ENCODE measurements at places on chromosomes 12 and 14. TPM values are rescaled to one million over a fixed set of nuclear protein-coding genes. Genes with fewer than 3 reads are reported as not detected.
A peak's percentile ranks its signal among the peaks of the same experiment; 100 is the strongest.

- peaks cover 27% of the 10 kb centered on the region for H3K27me3 ChIP-seq
- no peak within 1 kb of the TSS for H3K4me3 ChIP-seq
- H3K4me1 ChIP-seq = no peaks in the 10 kb centered on the region
- DNase-seq = no peak
- H3K27ac ChIP-seq = no peak within 1 kb of the TSS
- no peaks in the 10 kb centered on the region for H3K36me3 ChIP-seq
These were observed at the start of gene GSC for GRCh38 chr14:94769391-94770250. Gene GSC (minus strand): TSS chr14:94770113. CDS start chr14:94770015, 98 bp downstream.

DNA sequence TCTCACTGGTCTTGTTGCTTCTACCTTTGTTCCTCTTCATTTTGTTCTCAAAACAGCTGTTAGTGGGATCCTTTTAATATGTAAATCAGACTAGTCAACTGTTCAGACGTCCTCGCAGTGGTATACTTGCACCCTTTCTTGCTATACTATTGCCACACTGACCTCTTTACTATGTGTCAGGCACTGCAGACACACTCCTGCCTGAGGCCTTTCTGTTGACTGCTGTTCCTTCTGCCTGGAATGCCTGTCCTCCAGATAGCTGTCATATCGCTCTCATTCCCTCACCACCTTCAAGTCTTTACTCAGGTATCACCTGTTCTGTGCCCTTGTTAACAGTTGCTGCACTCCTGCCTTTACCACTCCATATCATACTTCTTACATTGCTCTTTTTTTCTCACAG is 90.0 kb upstream of the TMEM263 start:
- H3K27ac ChIP-seq = no peak overlapping the region
- no peaks in the 10 kb centered on the region for H3K4me1 ChIP-seq
- DNase-seq = no peak
- no peaks in the 10 kb centered on the region for H3K27me3 ChIP-seq
- no peak overlapping the region for H3K4me3 ChIP-seq

GRCh38 chr14:55454264-55455002 is 14.0 kb upstream of the TBPL2 start:
- H3K4me1 ChIP-seq = peaks cover 74% of the 10 kb centered on the region
- peak overlapping the region; percentile 62 for H3K27ac ChIP-seq
- H3K27me3 ChIP-seq = no peaks in the 10 kb centered on the region
- H3K4me3 ChIP-seq = peak overlapping the region; percentile 43

INHBE gene
- 0.73 TPM for total RNA-seq

DNA sequence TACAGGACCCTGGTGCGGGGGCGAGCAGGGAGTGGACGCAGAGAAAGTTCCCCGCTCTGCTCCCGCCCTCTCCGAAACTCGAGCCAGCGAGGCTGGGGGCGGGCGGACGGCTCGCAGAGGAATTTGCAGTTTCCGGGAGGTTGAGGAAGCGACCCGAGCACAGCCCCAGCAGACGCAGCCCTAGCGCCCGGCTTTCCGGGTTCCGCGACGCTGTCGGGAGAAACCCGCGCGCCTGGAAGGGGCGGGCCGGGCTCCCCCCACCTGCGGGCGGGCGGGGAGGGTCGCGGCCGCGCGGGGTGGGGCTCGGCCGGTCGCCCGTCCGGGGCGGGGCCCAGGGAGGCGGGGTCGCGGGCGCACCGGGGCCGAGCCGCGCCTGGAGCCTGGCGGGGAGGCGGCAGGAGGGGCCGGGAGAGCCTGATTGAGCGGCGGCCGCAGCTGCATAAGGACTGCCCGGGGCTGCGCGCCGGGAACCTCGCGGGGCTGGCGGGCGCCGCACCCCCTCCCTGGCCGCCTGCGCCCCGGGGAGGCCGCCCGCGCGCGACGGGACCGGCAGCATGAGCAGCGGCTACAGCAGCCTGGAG is at the start of gene RASSF3:
Gene RASSF3, plus strand, starts transcription at position 417 of the 581 bp plus-strand sequence. Its CDS starts 138 bp downstream, at position 555.
- H3K36me3 ChIP-seq = no peaks in the 10 kb centered on the region
- no peaks in the 10 kb centered on the region for H3K27me3 ChIP-seq
- peak within 1 kb of the TSS; percentile 87 for H3K4me3 ChIP-seq
- peak within 1 kb of the TSS; percentile 94 for H3K27ac ChIP-seq
- DNase-seq = peak; percentile 85
- peaks cover 21% of the 10 kb centered on the region for H3K4me1 ChIP-seq

DNA sequence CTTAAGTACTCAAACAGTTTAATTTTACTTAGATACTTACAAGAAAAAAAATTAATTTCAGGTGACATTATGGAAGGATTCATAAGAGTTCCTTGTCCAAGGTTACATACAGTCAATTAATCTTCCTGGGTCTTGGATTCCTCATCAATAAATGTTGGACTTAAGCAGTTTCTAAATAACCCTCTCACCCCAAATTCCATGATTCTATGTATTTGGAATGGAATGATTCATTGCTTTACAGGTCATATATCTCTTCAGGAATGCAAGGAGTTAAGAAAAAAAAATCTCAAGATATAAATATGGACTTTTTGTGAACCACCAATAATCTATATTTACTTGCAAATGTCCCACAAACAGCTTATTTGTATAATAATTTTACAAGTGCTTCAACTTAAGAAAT is 84.2 kb upstream of the BMP4 start:
- no peaks in the 10 kb centered on the region for H3K36me3 ChIP-seq
- H3K4me3 ChIP-seq = no peak overlapping the region
- no peak overlapping the region for H3K27ac ChIP-seq
- no peak for DNase-seq
- H3K4me1 ChIP-seq = peaks cover 11% of the 10 kb centered on the region

DNA sequence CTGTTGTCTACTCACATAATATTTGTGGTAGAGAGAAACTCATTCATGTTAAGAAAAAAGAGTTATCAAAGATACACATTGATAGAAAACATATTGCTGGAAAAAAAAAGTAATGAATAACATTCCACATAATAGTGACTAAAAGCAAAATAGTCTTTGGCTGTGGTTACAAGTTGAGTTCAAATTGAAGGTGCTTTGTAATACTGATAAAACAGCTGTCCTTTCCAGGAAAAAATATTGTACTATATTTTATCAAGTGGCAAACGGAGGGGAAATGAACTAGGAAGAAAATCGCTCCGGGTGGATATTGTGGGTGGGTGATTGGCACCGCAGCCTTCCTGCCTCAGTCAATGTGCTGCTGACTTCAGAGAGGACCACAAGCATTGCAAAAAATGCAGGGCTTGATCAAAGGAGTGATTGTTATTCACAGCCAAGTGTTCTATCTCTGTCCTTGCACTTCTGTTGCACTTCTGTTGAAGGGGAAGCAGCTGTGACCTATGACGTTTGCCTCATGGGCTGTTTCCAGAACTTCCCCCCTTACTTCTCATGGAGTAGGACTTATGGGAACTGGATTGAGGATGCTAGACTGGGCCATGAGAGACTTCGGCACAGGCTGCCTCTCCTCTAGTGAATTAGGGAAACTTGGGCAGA is 114.4 kb downstream of the VRK1 start:
- DNase-seq = no peak
- H3K27ac ChIP-seq = no peak overlapping the region
- no peaks in the 10 kb centered on the region for H3K36me3 ChIP-seq

DNA sequence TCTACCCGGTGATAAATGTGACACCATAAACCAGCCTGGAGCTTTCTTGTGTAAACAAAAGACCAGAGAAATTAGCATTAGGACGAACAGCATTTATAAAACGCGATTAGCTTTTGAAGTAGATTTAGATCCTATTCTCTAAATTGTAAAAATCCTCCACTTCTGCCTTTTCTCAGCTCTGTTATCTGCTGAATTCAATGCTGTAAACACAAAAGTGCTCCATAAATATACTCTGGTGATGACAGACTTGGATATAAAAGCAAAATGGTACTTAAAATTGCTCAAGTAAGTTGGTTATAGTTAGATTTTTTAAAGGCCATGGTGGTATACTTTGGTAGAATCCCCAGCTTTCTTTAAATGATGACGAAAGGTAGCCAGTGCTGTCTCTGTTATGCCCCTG is 114.6 kb upstream of the RMST start:
- DNase-seq = no peak
- H3K4me3 ChIP-seq = no peak overlapping the region
- H3K27me3 ChIP-seq = no peaks in the 10 kb centered on the region
- H3K27ac ChIP-seq = no peak overlapping the region
- H3K4me1 ChIP-seq = no peaks in the 10 kb centered on the region

DNA sequence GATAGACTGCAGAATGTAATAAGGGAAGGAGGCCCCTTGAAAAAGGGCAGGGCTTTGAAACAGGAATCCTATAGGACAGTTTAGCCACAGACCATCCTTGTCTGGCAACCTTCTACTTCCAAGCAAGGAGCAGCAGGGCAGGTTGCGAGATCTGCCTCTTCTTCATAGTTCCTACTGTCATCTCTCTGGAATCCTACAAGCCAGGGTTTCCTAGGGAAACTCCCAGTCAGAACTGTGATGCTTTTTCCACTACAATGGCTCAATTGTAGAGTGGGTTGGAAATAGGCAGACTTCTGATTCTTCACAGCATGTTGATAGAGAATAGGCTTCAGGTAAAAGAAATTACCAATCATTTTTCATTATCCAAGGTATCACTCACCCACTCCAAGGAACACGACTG is 186.3 kb downstream of the DACT1 start:
- H3K36me3 ChIP-seq = no peaks in the 10 kb centered on the region
- peaks cover 13% of the 10 kb centered on the region for H3K27me3 ChIP-seq
- H3K27ac ChIP-seq = no peak overlapping the region
- H3K4me1 ChIP-seq = no peaks in the 10 kb centered on the region
- H3K4me3 ChIP-seq = no peak overlapping the region

GRCh38 chr12:4080213-4080612 is 193.3 kb upstream of the CCND2 start:
- H3K27ac ChIP-seq = no peak overlapping the region
- H3K4me3 ChIP-seq = no peak overlapping the region
- H3K36me3 ChIP-seq = no peaks in the 10 kb centered on the region

OR6C70 gene
- not detected for total RNA-seq

SLC6A12 gene
- total RNA-seq = not detected

ESRRB gene
- total RNA-seq = not detected

GRCh38 chr12:15405606-15406005 is 83.3 kb downstream of the PTPRO start:
- DNase-seq = no peak
- H3K4me3 ChIP-seq = no peak overlapping the region
- H3K27me3 ChIP-seq = no peaks in the 10 kb centered on the region
- H3K4me1 ChIP-seq = no peaks in the 10 kb centered on the region

- no peaks in the 10 kb centered on the region for H3K36me3 ChIP-seq
- no peaks in the 10 kb centered on the region for H3K4me1 ChIP-seq
These were observed 150.0 kb downstream of the GPR65 start for GRCh38 chr14:88154926-88155325.

DNA sequence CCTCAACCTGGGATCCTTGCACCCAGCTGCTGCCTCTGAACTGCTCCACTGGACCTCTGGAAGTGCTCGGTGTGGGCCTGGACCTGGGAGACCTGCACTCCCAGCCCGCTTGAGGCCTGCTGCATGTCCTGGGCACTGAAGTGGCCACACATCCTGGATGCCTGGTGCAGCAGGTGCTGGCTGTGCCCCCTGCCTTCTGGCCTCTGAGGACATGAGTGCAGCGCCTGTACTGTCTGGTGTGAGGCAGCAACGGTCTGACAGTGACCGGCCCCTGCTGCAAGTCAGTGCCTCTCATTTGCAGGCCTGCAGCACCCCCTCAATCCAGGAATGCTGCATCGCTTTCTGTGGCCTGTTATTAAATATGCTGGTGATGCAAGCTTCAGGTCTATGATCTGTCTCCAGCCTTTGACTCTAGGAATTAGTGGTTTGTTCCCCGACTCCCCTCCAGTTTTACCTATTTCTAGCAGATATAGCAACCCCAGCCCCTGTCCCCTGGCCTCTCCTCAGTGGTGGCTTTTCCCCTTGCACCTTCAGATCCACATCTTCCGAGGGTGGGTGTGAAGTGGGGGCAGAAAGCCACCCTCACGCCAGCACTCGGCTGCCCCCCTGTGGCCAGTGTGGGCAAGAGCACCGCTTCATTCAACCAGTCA is 3.6 kb downstream of the SMIM41 start:
- no peaks in the 10 kb centered on the region for H3K27me3 ChIP-seq
- no peak overlapping the region for H3K4me3 ChIP-seq
- no peaks in the 10 kb centered on the region for H3K36me3 ChIP-seq

GALNT6 gene
- 73.0 TPM for total RNA-seq

- 0 out of 2 replicates have a peak overlapping the region, but pooled peaks have one; percentile 34 for H3K27ac ChIP-seq
- DNase-seq = peak; percentile 51
- H3K36me3 ChIP-seq = no peaks in the 10 kb centered on the region
- no peak overlapping the region for H3K4me3 ChIP-seq
These were observed 948.4 kb upstream of the ATXN7L3B start for GRCh38 chr12:73589220-73589619.

CRACR2A gene
- total RNA-seq = not detected

GRCh38 chr12:45343269-45344051 is 127.6 kb downstream of the ANO6 start:
- peak; percentile 42 for DNase-seq
- H3K27me3 ChIP-seq = no peaks in the 10 kb centered on the region
- peaks cover 17% of the 10 kb centered on the region for H3K4me1 ChIP-seq

ENDOU gene
- 0.39 TPM for total RNA-seq

GRCh38 chr12:74489543-74489942 is 48.1 kb upstream of the ATXN7L3B start:
- no peaks in the 10 kb centered on the region for H3K4me1 ChIP-seq
- DNase-seq = no peak
- no peaks in the 10 kb centered on the region for H3K36me3 ChIP-seq
- H3K27ac ChIP-seq = no peak overlapping the region
- no peak overlapping the region for H3K4me3 ChIP-seq

TUNAR gene
- total RNA-seq = not detected

GRCh38 chr12:92079054-92079385 is 66.6 kb downstream of the BTG1 start:
- H3K27me3 ChIP-seq = no peaks in the 10 kb centered on the region
- no peak for DNase-seq
- H3K27ac ChIP-seq = peak overlapping the region; percentile 96
- no peak overlapping the region for H3K4me3 ChIP-seq
- no peaks in the 10 kb centered on the region for H3K36me3 ChIP-seq

DNA sequence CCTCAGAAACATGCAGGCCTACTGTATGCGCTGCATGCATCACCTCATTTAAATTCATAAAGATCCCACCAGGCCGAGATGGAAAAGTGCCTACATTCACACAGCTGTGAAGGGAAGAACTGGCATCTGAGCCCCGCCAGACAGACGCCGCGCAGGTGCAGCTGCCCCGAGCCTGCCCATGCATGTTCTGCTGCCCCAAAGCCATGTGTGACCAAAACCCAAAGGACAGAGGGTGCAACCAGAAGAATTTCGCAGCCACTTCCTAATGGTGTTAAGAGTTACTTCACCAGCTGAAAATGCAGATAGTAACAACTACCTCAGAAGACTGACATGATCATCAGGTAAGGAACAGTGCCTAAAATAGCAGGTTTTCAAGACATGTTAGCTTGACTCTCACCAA is 13.5 kb upstream of the KRT8 start:
- DNase-seq = no peak
- H3K36me3 ChIP-seq = no peaks in the 10 kb centered on the region
- no peaks in the 10 kb centered on the region for H3K27me3 ChIP-seq
- no peak overlapping the region for H3K27ac ChIP-seq
- H3K4me3 ChIP-seq = no peak overlapping the region
- H3K4me1 ChIP-seq = peaks cover 29% of the 10 kb centered on the region

- H3K27me3 ChIP-seq = 0 out of 2 replicates have a peak, but pooled peaks cover 8% of the 10 kb centered on the region
- H3K36me3 ChIP-seq = no peaks in the 10 kb centered on the region
- H3K4me1 ChIP-seq = no peaks in the 10 kb centered on the region
- no peak overlapping the region for H3K4me3 ChIP-seq
- no peak for DNase-seq
These were observed 25.8 kb downstream of the GALNT16 start for GRCh38 chr14:69285661-69286255.

FGF23 gene
- total RNA-seq = not detected

GRCh38 chr12:43692064-43692463 is 66.5 kb downstream of the PUS7L start:
- H3K36me3 ChIP-seq = no peaks in the 10 kb centered on the region
- DNase-seq = no peak
- no peaks in the 10 kb centered on the region for H3K27me3 ChIP-seq

MUCL1 gene
- total RNA-seq = not detected

GUCY2C gene
- not detected for total RNA-seq

Measured in PC-9 (cell line).